ENCODE measurements at places on chromosomes 16 and 17.

- DNase-seq, result no peak
Measured at GRCh38 chr16:80280557-80280956, 260.2 kb upstream of the DYNLRB2 start.

DNA sequence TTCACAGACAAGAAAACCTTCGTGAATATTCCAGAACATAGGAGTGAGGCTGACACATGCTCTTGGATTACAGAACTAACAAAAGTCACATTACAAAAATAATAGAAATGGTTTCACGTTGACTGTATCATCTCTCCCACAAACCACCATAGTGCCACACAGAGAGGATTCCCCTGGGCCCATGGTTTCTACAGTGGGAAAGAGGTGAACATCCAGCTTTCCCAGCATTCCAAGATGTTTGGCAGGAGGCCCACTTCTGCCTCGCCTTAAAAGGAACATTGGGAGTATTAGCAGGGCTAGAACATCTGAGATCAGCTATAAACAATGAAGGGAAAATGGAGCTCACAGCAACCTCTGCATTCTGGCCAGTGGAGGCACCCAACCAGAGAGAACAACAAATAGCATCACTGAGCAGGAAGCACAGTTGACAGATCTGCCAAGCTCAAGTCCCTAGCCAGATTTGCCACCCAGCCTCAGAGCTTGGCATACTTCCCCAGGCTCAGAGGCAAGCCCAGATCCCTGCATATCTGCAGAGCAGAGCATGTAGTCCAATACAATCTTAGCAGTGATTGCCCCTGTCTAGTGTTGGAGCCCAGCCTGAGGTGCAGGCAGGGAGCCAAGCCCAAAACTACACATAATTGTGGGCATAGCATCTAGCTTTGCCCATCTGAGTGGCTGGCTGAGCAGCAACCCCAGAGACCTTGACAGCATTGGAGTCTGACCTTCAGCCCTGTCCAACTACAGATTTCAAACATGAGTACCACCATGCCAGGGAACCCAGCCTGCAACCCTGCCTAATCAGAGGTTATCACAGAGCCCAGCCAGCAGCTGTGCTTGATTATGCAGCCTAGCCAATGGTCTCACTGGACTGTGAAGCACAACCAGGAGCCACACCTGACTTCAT is 260.4 kb downstream of the CEP112 start:
- DNase-seq, result no peak

- no peak for DNase-seq
Measured at GRCh38 chr16:17358355-17358754, 112.4 kb downstream of the XYLT1 start.

- no peak for DNase-seq
Measured at GRCh38 chr16:87436225-87437172, 44.4 kb downstream of the MAP1LC3B start.

DNA sequence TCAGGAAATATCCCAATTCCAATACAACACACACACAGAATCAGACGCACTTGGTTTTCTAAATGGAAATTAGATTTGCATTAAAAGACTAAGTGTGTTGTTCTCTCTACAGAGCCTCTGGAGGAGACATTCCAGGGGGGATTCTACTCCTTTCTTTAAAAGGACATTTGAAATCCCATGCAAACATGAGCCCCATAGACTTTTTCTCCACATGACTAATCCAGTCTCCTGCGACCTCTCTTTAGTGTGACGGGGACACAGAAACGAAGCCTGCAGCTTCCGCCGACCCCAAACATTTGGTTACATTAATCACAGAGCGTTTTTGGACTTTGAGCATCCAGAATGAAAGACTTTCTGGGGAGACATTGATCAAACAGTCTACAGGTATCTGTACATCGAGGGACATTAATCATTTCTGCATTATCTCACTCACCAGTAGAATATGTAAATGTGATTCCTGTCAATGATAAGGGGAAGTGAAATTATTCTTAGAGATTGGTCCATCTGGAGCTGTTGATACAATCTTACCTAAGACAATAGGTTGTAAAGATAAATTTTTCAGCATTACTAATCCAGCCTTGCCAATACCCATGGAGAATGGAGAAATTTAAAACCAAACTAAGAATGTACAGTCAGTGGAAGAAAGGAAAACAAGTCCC is 103.4 kb upstream of the IRX3 start:
- DNase-seq, result no peak

GRCh38 chr16:14289692-14290340 is 218.7 kb downstream of the MRTFB start:
- no peak for DNase-seq

GRCh38 chr17:66767154-66767933 is 67.6 kb upstream of the CACNG5 start:
- DNase-seq, result no peak

DNA sequence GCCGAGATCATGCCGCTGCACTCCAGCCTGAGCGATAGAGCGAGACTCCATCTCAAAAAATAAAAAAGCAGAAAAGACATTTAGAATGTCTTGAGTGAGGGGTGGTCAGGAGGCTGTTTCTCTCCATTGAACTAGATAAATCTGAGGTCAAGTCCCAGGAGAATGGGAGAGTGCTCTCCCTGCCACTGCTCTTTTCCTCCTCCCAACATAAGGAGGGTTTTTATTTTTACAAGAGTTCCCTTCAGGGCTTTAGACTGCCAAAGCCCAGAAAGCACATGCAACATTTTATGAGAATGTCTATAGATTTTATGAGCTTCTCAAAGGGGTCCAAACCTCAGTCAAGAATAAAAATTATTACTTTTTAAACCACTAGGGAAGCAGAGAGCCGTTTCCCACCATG is 1.6 kb downstream of the RND2 start:
- no peak for DNase-seq

DNA sequence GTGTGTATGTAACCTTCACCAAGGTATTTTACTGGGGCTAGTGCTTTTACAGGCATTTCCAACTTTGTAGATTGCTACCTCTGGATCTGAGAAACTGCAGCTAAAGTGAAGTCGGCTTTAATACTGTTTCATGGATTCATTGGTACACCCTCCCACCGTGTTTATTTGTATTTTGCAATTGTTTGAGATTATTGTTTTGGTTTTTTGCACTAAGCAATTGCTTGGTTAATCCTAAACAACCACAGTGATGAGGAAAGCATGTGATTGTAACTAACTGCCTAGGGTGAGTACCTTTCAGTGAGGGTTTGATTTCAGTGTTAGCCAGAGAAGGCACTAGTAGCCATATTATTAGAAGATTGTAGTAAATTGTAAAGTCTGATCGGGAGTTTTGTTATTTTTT is 3.3 kb downstream of the LUC7L3 start:
- no peak for DNase-seq

- peak; percentile 68 for DNase-seq
Measured at GRCh38 chr16:68040506-68041288, 17.6 kb downstream of the DUS2 start.

DNA sequence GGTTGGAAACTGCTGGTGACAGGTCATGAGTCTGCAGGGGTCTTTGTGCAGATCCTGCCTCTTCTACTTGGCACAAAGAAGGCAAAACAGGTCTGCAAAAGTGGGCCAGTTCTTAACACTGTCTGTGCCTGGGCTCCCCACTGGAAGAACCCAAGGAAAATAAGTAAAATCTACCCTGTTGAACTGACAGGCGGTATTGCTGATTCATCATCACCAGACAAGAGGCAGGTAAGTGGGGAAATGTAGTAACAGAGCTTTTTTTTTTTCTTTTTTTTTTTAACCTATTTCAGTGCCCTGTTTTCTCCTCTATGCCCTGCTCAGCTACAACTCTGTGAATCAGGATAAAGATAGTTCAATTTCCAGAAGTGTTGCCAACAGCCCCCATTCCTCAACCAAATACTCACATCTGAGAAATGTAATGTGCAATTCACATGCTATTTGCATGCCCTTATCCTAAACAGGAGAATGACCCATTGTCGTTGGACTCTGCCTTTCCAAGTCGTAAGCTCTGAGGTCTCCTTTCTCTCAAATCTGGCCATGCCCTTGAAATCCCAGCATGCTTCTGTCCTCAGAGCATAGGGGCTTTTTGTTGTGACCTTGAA is 237.0 kb downstream of the SOX9 start:
- DNase-seq, result no peak

DNA sequence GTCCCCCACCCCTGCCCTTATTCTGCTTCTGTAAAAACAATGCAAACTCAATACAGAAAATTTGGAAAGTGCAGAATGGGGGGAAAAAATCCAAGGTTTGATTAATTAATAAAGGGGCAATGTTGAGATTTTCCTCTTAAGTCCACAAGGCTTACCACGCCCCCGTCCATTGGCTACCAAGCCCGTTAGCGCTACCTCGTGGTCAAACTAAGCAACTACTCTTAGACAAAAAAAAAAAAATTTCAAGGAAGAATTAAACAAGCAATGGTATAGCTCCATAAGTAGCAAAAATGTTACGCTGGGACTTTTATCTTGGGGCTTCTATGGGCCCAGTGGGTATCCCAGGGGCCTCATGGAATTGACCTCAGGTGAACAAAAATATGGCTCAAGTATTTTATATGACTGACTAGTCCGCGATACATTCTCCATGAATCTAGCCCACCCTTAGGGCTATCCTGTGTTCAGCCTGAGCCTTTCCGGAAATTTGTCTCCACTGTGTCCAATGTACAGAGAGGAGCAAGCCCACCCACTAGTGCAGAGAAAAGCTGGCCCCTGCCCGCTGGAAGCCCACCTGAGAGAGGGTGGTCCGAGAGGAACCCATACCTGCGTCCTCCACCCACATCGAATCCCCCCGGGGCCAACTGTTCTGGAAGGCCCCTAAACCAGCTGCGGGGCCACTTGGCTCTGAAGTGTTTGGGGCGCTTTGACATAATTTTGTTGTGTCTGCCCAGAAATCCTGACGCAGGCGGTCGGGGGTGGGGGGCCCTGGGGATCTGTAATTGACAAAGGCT is 19.1 kb upstream of the TEX2 start:
- peak; percentile 4 for DNase-seq

DNA sequence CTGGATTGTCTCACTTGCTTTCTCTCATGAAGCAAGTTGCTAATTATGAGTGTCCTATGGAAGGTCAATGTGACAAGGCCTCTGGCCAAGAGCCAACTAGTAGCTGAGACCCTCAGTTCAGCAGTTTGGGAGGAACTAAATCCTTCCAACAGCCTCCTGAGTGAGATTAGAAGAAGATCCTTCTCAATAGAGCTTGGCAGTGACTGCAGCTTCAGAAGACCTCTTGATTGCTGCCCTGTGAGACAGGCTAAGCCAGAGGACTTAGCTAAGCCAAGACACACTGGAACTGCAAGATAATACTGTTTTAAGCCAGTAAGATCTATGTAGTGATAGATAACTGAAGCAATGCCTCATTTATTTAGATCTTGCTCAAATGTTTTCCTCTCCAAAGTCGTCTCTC is 34.3 kb downstream of the PCTP start:
- no peak for DNase-seq

DNA sequence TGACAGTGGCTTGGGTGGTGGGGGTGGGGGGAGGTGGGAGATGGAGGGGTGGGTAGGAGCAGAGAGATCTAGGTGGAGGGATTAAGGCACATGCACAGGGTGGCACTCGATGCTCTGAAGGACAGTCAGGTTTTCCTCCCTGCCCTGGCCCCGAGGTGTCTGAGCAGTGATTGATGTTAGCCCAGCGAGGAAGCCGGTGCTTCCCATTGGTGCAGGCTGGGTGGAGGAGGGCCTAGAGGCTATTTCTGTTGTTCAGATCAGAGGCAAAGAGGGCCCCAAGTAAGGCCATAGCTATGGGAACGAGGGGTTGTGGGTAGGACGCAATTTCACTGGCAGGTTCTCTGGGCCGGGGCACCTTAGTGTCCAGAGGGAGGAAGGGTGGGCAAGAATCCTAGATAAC is 23.1 kb downstream of the CACNA1G start:
- no peak for DNase-seq

GRCh38 chr16:13951611-13952010 is 31.7 kb downstream of the ERCC4 start:
- no peak for DNase-seq

GRCh38 chr16:88713568-88714419 is 7.5 kb downstream of the CTU2 start:
- DNase-seq, result no peak

- no peak for DNase-seq
Measured at GRCh38 chr17:78889531-78889930, 13.5 kb downstream of the CEP295NL start.

- no peak for DNase-seq
Measured at GRCh38 chr17:45302649-45303173, 14.1 kb downstream of the MAP3K14 start.

- DNase-seq, result no peak
Measured at GRCh38 chr17:31654936-31655335, 204.1 kb downstream of the COPRS start.

GRCh38 chr17:17029938-17030337 is 12.3 kb upstream of the MPRIP start:
- DNase-seq, result no peak

All from substantia nigra (tissue), 51 donors.